ENCODE measurements at places on chromosomes 4 and X. TPM values are rescaled to one million over a fixed set of nuclear protein-coding genes. Genes with fewer than 3 reads are reported as not detected.

Gene ASMT
- total RNA-seq: 0.25 TPM

Gene TMEM35A
- 1.0 TPM for total RNA-seq

Gene NUDT10
- total RNA-seq: 5.9 TPM

DNA sequence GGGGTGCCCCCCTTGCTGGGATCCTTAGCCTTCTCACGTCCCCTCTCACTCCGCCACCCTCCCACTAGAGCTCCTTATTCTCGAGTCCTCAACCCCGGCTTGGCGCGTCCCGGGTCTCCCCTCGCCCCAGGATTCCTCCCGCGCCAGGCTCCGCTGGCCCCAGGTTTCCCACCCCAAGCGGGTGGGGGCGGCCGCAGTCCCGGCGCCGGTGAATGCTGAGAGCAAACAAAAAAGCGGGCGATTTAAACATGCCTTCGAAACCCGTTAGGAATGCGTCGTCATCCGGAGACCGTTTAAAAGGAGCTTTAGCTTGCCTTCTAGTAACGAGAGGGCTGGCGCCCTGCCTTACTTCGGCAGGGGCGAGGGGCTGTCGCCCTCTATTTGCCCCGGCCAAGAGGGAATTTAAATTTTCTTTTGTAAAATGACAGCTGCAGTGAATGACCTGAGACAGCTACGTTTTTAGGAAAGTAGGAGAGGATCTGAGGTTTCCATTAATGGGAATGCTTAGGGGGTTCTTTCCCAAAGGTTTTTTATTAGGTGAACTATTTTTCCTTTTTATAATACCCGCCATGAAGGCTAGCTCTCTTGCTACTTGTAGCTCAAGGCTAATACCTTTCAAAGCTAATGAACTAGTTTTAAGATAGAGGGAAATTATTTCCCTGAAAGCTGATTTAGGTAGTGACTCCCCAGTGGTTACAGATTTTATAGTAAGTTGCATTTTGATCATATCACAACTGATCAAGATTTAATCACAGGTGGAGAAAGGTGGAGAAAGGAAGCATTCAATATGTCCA lies 3.1 kb downstream of the JADE1 start:
- peak; percentile 81 for DNase-seq

GRCh38 chr4:1772853-1773538 lies 20.1 kb upstream of the FGFR3 start:
- no peak for DNase-seq

- no peak for DNase-seq
These were observed 18.6 kb upstream of the UBA1 start for GRCh38 chrX:47174846-47175587.

GRCh38 chrX:149205937-149206336 lies 299.2 kb downstream of the IDS start:
- no peak for DNase-seq

DNA sequence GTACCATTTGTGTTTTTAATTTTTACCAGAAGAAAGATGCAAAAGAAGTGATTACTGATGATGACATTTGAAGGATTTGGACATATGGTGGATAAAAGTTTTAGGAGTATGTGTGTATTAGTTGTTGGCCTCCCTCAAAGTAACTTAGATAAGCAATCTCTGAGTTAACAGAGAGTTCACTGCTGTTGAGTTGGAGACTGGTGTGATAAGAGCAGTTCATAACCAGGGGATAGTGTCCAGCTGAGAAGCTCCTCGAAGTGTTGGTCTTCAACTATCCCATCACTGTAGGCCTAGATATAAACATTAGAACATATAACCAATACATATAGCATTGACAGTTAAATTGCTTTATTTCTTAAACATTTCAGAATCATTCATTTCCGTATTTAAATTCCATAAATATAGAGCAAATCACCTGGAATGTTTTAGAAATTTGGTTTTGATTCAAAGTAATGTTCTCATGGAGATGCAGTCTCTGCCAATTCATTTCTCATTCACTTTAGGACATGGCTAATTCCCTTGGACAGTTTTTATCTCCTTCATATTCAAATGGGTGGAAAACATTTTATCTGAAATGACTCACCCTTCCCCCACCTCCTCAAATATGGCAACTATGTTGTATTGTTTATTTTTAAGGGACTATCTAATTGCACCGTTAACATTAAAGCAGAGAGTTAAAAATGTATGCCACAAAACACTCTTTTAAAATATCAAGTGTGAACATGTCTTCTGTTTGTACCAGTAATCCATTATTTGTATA lies 136.8 kb upstream of the SLC4A4 start:
- DNase-seq: no peak

DNA sequence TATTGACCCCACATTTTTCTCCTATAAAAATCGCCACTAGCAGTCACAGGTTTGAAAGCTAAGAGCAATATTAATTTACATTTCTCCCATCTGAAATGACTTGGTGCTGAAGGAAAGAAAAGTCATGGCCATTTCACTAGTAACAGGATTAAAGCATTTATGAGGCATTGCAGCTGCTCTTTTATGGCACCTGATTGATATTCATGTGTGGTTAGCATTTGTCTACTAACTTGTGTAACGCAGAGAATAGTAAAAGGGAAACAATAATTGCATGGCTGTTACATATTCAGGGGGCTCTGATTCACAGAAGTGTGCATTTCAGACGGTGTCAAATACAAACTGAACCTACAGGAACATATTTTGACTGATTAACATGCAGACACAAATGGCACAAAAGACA lies 5.2 kb downstream of the PCDH19 start:
- DNase-seq: no peak

DNA sequence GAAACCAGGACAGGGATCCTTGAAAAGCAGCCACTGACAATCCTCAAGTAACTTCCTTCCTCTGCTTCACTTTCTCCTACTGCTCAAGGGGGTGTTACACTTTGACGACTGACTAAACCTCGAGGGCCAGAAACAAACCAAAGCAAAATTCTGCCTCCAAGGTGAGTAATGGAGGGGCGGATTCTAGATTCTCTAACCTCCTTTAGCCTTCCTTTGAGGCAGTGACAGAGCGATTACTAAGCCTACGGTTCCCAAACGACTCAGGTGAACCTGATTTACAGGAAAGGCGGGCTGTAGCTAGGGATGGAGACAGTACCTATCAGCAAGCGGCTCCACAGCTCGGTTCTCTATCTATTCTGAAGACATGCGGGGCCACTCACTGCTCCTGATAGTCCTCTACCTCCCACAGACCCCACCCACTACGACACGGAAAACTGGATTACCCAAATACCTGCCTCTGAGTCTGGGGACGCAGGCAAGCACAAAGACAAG lies 487 bp downstream of the TBCK start:
- peak; percentile 45 for DNase-seq

DNA sequence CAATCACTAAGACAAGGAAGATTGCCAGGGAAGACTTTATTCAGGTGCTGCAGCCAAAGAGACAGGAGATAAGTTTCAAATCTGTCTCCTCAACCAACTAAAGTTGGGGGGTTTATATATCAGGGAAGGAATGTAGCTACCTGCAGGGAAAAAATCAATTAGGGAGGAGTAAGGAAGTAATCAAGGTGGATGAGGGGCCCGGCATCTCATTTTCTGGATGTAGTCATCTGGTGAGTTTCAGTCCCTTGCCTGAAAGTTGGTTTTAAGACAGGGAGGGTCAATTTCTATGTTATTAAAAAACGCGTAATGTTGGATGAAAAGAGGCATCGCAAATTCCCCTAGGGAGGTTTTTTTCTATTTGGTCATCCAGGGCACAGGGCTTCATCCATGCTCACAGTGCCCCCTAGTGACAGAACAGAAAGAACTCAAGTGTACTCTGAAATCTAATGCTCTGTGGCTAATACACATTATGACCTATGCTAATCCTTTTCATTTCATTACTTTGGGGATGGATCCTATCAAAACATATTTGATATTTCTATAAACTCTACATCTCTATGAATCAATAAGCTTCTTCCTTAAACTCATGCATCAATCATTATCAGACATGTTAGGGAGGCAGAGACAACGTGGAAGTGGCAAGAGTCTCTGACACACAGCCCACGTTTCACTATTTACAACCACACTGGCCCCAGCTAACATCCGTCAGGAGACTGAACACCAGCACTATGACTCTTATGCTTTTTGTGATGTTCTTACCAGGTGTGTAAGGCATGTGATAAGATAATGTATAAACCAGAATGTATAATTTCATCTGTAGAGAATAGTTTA lies 1577.0 kb upstream of the TENM3 start:
- DNase-seq: peak; percentile 75
